ENCODE measurements at places on chromosomes 3 and 15. TPM values are rescaled to one million over a fixed set of nuclear protein-coding genes. Genes with fewer than 3 reads are reported as not detected.

The GOLGA8B gene
- 3.4 TPM for total RNA-seq

The PCOLCE2 gene
- 19.1 TPM for total RNA-seq

The SLC9C1 gene
- total RNA-seq = not detected

The GPD1L gene
- 34.7 TPM for total RNA-seq

DNA sequence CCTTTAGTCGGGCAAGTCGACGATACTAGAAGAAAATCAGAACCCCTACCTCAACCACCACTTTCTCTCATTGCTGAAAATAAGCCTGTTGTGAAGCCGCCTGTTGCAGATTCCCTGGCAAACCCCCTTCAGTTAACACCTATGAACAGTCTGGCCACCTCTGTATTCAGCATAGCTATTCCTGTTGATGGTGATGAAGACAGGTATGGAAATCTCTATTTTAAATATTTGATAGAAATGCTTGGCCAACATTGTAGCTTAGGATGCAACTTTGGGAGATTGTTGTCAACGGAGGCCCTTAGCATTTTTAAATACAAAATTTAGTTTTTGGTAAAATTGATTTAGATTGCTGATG lies 3.0 kb downstream of the TSC22D2 start:
- no peak for DNase-seq

DNA sequence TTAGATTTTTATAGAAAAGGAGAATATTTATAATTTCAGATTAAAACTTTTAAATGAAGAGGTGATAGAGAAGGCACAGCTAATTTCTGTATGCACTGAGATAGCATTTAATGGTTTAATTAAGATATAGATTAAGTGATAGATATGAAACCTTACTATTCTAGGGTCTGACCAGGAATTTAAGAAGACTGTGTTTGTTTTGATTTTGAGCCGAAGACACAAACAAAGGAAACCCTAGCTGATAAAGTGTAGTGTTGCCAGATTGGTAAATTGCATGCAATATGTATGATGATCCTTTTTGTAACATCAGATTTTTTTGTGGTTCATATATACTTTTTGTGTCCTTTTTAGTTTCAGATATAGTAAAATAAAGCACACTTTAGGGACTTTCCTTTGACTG lies 141.8 kb downstream of the ZPLD1 start:
- no peak for DNase-seq
